Stimulated activated CD4-positive, alpha-beta T cell treated with anti-CD3 and anti-CD28 coated beads, Interleukin-1b, Interleukin-23, amount 100 ng/mL, for 48 hours (primary cell): ENCODE measurements at places on chromosomes 3 and 15.
A peak's percentile ranks its signal among the peaks of the same experiment; 100 is the strongest.

DNA sequence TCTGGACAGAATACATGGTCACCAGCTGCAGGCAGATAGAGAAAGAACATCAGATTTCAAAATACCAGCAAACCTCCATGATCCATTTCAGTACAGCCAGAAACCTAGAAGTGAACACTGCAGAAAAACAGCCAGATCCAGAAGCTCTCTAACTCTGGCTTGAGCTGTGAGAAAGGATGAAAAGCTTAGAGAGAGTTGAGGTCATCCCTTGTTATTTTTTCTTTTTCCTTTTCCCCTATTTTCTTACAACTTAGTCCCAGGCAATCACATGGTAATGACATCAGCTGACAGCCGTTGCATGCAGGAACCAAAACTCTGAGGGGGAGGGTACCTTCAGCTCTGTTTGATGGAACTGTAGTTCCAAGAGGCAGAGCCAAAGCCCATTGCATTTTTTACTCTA lies 113.2 kb downstream of the TCF12 start:
- DNase-seq, result no peak

DNA sequence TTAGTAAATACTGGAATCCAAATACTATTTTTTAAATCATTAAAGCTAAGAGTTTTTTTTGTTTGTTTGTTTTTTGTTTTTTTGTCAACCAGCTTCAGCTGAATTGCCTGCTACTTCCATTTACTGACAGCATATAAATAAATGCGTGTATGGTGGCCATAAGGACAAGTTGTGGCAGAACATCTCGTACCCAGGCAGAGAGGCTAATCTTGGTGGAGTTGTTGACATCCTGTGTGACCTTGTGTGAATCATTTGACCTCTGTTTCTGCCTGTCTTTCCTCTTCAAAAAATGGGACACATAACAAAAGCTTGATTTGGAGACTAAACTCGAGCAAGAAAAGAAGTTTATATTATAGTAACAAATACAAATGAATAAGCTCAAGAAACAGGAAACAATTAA lies 734.2 kb downstream of the MCTP2 start:
- no peak for DNase-seq

GRCh38 chr3:87370007-87370406 lies 93.6 kb upstream of the POU1F1 start:
- no peak for DNase-seq

- no peak for DNase-seq
Measured at GRCh38 chr3:40877631-40878463, 321.5 kb upstream of the CTNNB1 start.

- DNase-seq, result no peak
Measured at GRCh38 chr15:31457631-31458526, 131.2 kb downstream of the KLF13 start.

GRCh38 chr15:38991126-38991525 lies 426.5 kb upstream of the RASGRP1 start:
- no peak for DNase-seq

- no peak for DNase-seq
Measured at GRCh38 chr3:177591379-177591778, 394.1 kb upstream of the TBL1XR1 start.

DNA sequence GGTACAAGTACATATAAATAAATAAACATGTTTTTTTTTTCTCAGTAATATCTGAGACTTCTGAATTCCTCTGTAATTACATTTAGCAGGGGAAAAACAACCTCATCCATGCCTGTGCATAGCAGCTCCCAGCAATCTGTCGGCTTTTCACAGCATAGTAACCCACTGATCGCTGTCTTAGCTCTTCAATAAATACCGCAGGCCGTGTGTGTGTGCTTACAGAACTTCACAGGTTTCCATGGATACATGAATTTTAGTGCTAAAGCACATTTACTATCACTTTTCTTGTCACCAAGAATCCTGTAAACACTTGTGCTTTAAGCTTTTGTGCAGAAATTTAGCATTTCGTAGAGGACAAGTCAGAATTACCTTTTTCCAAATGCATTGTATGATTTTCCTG lies 4.0 kb upstream of the PLAAT1 start:
- no peak for DNase-seq

GRCh38 chr3:55330355-55330754 lies 156.8 kb downstream of the WNT5A start:
- DNase-seq, result no peak

GRCh38 chr3:171687064-171687463 lies 123.2 kb downstream of the PLD1 start:
- no peak for DNase-seq

GRCh38 chr3:33050071-33050653 lies 46.8 kb downstream of the GLB1 start:
- DNase-seq, result no peak

DNA sequence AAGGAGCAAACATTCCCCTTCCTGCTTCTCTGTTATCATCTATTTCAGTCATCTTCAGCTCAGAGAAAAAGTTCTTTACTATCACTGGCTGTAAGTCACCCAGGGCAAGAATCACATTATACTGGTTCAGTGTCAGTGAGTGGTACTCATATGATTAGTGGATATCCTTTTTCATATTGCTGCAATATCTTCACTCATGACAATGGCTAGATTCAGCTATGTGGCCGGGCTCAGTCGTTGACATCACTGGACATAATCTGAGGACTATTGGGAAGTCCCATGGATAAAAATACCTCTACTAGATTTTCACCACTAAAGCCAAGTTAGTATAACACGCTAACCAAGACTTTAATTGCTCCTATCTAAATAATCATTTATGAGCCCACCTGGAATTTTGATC lies 91.3 kb upstream of the UBE2E2 start:
- DNase-seq, result no peak

GRCh38 chr3:124669470-124669869 lies 60.8 kb upstream of the UMPS start:
- DNase-seq, result no peak

- DNase-seq, result peak; percentile 46
Measured at GRCh38 chr15:45199136-45199810, 11.5 kb upstream of the SHF start.

GRCh38 chr15:73319460-73320245 lies 49.1 kb downstream of the HCN4 start:
- DNase-seq, result no peak

DNA sequence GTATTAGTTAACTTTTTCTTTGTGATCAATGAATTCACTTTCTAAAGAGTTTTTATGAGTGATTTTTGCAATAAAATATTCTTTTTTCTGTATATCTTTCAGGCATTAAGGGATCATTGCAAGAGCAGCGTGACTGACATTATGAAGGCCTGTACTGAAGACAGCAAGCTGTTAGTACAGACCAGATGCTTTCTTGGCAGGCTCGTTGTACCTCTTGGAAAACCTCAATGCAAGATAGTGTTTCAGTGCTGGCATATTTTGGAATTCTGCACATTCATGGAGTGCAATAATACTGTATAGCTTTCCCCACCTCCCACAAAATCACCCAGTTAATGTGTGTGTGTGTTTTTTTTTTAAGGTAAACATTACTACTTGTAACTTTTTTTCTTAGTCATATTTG lies 24.4 kb downstream of the SELENOT start:
- DNase-seq, result no peak

- DNase-seq, result no peak
Measured at GRCh38 chr3:190131329-190131728, 10.6 kb upstream of the P3H2 start.

DNA sequence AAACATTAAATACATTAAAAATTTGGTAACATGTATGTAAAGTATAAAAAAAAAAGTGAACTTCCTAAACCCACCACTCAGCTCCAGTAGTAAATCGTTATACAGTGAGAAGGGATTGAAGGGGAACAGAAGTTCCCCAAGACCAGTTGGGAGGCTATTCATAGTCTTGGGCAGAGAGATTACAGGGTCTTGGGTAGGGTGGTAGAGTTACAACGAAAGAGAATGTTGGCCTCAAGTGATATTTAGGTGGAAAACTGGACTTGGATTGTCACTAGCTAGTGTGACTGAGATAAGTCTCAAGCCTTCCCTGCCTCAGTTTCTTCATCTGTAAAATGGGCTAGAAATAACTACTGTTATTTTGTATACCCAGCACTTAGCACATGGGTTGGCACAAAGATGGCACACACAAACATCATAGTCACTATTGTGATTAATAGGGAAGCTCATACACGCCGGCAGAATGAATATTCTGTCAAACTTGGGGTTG lies 431 bp upstream of the YEATS2 start:
- no peak for DNase-seq

DNA sequence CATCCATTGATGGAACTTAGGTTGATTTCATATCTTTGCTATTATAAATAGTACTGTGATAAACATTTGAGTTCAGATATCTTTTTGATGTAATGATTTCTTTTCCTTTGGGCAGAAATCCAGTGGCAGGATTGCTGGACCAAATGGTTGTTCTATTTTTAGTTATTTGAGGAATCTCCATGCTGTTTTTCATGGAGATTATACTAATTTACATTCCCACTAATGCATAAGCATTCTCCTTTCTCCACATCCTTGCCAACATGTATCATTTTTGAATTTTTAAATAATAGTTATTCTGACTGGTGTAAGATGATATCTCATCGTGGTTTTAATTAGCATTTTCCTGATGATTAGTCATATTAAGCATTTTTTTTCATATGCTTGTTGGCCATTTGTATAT lies 144.0 kb upstream of the SUCLG2 start:
- DNase-seq, result no peak

DNA sequence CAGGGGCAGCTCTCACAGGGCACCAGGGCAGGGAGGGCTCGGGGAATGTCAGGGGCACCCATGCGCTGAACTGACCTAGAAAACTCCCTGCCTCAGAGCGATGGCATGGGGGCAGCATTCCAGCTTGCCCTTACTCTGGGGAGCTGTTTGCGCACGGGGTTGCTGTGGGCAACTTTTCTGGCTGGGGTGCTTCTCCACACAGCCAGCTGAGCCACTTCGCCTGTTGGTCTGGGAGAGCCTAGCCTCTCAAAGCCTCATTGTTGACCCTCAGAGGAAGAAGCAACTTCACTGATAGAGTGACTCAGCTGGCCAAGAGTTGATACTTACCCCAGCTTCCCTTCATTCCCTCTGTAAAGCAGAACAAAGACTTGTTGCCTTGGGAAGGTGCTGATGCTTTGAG lies 42.6 kb upstream of the MRPS22 start:
- no peak for DNase-seq

- DNase-seq, result peak; percentile 69
Measured at GRCh38 chr3:32951410-32951811, at the start of gene CCR4. CCR4 (plus strand) TSS chr3:32951644; CDS start chr3:32953423, 1,779 bp downstream.
